ENCODE measurements at places on chromosomes 5 and 9. TPM values are rescaled to one million over a fixed set of nuclear protein-coding genes. Genes with fewer than 3 reads are reported as not detected.

DNA sequence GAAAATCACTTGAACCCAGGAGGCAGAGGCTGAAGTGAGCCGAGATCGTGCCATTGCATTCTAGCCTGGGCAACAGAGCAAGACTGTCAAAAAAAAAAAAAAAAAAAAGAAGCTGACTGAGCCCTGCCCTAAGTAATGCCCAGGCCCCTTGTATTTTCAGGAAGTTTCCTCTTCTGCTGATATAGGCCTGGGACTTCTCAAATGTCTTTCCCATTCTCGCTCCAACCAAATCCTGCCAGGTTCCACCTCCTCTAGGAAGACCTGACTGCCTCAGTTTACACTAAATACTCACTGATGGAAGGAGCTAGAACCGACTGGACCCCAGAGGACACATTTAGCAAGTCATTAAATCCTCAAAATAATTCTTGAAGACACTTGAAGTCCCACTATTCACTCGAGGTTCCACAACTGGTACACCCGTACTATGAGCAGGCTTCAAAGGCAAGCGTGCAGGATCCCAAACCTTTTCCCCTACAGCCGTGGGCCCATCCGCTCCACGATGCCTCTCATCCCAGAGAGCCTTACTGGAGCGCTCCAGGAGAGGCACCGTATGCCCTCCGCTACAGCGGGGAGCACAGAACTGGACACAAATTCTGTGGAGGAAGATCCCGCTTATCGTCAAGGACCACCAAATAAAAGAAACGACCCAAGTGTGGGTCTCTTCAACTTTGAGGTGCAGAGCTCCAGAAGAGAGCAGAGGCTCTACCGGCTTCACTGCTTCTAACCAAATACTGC is 676 bp downstream of the NOL6 start:
- no peak for DNase-seq

DNA sequence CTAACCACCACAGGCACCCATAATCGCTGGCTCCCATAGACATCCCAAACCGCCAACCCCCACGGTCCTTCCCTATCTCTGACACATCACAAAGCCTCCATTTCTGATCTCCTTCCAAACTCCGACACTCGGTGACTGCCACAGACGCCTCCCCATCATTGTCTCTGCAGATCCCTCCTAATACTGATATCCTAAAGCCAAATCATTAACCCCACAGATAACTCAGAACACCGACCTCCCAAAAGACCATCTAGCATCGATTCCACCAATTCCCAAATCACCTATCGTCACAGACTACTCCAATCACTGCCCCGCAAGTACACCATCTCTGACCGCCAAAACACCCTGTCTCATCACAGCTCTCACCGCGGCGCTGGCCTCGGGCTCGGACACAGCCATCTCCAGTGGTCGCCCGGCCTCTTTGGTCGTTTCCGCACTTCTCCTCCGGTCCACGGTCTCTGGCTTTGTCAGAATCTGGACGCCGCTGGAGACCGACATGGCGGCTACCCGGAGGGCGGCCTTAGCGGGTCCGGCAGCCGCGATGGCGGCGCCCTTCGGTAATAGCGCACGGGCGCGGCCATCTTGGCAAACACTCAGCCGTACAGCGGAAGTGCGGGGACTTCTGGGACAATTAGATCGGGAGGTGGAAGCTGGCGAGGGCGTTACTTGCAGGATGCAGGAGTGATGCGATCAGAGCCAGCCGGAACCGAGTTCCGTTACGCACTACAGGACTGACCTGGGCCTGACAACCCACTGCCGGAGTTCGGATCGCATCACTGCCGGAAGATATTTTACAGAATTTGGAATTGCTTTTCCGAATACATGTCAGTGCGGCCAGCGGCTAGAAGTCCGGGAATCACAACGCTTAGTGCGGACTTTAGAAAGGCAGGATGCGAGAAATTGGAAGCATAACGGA is at the start of gene ZFP37:
ZFP37 (minus strand) TSS at position 534 of the 916 bp plus-strand sequence; CDS start at position 498, 36 bp downstream.
- DNase-seq = peak; percentile 94

KIF20A gene
- total RNA-seq = not detected

GRCh38 chr9:125462861-125463291 is 201.2 kb downstream of the GAPVD1 start:
- no peak for DNase-seq

DNA sequence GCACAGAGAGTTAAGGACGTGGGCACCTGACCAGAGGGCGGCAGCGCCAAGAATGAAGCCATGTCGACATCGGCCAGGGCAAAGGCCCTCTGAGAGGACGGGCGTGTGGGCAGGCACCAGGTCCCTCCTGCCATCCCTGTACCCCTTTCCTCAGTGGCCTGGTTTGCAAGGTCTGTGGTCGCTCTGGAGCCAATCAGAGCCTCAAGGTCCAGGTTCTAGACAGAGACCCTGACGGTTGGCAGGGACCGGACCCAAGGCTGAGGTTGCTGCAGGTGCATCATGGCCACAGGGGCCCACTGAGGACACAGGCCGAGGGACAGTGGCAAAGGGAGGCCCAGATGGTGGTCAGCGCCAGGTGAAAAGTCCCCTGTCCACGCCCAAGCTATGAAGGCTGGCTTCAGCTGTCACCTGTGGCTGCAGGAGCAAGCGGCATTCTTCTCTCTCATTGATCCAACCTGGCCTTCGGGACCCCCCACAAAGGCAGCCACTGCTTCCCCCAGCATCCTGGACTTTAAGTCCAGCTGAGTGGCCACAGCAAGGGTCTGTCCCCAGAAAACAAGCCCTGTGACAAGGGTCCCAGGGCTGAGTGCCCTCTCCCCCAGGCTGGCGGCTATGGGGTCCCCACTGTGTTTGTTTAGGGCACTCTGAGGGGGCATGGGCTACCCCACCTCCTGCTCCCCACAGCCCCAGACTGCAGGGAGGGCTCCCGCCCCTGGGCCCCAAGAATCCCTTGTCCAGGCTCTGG is 48.9 kb downstream of the VAV2 start:
- DNase-seq = no peak

PRELID2 gene
- 28.9 TPM for total RNA-seq

- DNase-seq = no peak
These were observed 24.7 kb downstream of the LHX6 start for GRCh38 chr9:122204055-122204454.

DNA sequence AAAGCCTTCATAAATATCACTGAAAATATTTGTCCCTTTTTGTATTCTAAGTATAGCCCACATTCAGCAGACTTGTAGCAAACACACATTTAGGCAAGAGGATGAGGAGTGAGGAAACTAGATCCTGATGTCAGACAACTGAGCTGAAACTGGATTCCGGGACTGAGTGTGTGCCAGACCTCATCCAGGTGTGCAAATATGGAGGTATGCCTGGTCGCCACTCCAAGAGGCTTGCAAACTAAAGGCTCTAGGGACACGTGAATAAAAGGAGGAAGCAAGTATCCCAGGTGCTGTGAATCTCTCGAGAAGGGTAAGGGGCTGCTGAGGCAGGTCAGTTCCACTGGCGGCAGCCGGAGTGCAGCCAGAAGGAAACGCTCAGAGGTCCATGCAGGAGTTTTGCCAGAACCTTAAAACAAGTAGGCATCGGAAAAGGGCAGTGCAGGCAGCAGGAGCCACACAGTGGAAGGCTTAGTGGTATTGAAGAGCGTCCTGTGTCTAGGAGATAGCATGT is 77.4 kb upstream of the ALDH1B1 start:
- DNase-seq = no peak

KIF24 gene
- total RNA-seq = 1.6 TPM

LRRC70 gene
- 3.5 TPM for total RNA-seq

DNA sequence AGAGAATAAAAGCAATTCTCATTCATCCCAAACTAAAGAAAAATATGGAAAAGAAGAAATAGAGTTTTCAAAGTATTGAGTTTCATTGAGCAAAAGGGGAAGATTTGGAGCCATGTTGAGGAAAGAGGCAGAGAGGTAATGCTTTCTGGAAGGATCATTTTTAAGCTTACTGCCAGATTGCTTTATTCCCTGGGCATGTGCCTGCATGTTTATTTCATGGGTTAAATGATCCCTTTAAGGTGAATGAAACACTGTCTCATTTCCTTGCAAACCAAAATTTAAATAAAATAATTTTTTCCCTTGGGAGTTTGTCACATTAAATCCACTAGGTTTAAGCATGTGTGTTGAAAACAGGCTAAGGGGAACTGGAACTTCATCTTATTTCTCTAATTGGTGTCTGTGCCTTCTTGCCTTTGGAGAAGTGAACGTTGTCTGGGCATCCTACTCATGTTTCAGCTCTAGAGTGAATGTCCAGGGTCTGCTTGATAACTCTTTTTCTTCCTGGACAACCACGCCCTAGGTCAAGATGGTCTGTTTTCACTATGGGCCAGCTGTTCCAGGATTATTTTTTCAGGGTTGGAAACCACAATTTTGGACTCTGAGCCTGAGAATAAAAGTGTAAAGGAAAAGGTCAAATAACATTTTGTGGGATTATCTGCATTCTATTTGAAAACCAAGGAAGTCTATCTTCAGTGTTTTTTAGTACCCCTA is 114.1 kb upstream of the ELL2 start:
- DNase-seq = no peak

DNA sequence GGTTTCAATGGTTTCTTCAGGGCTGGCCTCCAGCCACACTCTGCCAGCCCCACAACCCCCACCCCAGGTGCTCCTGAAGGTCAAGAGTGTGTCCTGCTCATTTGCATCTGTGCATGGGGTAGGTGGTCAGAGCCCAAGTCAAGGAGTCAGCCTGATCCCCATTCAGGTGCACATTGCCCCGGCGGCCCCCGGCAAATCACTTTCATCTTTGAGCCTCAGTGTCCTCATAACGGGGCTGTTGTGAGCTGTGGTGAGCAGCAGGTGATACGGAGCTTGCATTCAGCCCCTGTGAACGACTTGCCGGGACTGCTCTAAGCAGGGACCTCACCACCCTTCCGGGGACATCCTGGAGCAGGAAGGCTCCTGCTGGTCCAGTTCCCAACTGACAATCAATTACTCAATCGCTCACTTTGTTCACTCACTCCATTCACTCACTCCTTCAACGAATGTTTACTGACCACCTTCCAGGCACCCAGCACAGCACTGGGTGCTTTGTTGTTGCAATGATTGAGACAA is 93.2 kb upstream of the CPEB4 start:
- no peak for DNase-seq

DMRTA1 gene
- total RNA-seq = 0.38 TPM

OTULINL gene
- 13.7 TPM for total RNA-seq

ZER1 gene
- total RNA-seq = 140 TPM

NDST1 gene
- 81.1 TPM for total RNA-seq

DNA sequence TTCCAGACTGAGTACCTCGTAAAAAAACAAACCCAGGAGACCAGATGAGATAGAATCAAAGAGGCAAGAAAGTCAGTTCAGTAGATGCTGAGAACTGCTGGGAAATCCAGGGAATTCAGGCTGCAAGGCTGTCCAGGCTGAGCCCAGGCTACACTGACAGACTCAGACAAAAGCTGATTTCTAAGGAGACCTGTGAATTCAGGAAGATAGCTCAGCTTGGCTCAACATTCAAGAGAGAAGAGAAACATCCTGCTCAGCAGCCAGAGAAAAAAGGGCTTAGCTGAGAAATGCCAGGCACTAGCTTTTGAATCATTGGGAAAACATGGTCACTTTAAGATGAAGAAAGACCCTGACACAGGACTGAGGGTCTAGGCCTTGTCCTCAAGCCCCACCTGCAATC is 118.2 kb upstream of the SLC44A1 start:
- no peak for DNase-seq

PCSK1 gene
- 93.4 TPM for total RNA-seq

HTR1A gene
- 18.3 TPM for total RNA-seq

DNA sequence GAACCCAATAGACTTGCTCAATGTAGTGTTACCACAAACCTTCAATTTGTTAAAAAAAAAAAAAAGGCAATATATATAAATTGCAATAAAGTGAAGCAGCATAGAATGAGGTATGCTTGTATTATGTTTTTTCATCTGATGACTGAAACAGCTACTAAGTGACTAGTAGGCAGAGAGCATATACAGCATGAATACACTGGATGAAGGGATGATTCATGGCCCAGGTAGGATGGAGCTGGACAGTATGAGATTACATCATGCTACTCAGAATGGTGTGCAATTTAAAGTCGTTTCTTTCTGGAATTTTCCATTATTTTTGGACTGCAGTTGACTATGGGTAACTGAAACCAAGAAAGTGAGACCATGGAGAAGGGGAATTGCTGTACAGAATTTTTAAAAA is 161.2 kb downstream of the GNA14 start:
- DNase-seq = no peak

DNA sequence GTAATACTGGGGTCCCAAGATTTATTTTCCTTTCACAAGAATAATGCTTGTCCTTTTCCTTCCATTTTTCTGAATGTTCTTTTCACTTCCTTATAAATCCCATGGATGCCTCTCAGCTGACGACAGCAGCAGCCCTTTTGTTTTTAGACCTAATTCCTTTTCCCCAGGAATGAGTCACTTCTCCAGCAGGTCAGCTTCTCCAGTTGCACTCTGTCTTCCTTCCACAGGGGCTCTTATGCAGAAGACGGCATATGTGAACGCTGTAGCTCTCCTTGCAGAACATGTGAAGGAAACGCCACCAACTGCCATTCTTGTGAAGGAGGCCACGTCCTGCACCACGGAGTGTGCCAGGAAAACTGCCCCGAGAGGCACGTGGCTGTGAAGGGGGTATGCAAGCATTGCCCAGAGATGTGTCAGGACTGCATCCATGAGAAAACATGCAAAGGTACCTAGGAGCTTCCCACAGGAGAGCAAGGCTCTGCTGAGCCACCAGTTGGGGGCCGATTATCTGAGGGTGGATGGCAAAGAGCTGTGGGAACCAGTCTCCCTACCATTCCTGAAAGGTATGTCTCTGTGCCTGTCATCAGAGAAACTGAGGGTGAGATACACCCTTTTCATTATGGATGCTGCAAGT is 72.9 kb downstream of the RFK start:
- no peak for DNase-seq

DNA sequence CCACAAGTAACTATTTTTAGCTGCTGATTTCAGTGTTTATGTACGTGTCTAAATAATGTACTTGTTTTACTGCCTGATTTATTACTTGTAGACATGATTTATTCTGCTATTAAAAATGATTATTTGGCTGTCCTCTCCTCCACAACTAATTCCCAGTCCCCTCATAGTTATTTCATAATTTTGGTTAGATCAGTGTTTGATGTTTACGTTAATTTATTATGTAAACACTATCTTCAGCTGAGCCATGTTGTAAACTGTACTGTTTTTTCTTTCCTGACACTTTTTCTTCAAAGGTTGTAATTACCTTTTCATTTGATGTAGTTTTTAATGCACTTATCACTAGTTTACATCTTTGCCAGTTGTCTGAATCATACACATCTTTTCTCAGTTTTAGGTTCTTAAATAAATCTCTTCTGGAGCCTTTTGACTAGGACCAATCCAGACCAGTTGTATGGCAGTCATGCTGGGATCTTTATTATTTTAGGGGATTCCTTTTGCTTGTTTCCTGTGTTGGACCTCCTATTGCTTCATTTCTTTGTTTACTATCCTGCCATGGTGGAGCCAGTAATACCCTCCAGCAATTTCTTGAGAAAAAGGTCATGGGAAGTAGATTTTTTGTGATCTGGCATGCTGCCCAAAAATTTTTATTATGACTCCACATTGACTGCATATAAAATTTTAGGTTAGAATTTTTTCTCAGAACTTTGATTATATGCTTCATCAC is 16.1 kb downstream of the AP3S1 start:
- DNase-seq = no peak

GRCh38 chr5:136985785-136986475 is 513.2 kb downstream of the SPOCK1 start:
- DNase-seq = no peak

- DNase-seq = no peak
These were observed 125.0 kb downstream of the TRIO start for GRCh38 chr5:14267991-14268708.

PCA3 gene
- total RNA-seq = 0.52 TPM

GRCh38 chr9:8232726-8233125 is 433.1 kb upstream of the DMAC1 start:
- no peak for DNase-seq

Data from dorsolateral prefrontal cortex (tissue), 122 donors.